Activated naive CD4-positive, alpha-beta T cell (primary cell): ENCODE measurements at places on chromosomes 3 and 15.

- DNase-seq, result no peak
Observed at GRCh38 chr3:145145461-145145860, 1015.5 kb downstream of the PLOD2 start.

- no peak for DNase-seq
Observed at GRCh38 chr3:58743296-58743695, 76.7 kb upstream of the FAM3D start.

- no peak for DNase-seq
Observed at GRCh38 chr15:41487381-41487780, 6.3 kb upstream of the ITPKA start.

DNA sequence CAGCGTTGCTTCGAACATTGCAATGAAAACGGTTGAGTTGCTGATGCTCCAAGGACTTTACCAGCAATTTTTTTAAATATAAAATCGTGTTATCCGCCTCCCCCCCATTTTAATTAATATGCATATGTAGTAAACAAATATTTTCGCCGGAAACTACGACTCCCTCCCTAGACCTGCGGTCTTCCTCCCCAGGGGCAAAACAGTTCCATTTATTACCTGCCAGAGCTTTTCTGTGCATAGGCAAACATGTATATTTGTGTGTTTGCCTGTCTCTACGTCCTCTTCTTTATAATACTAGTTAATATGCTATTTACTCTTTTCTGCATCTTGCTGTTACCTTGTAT, 593 bp upstream of the RSL24D1 start:
- no peak for DNase-seq

DNA sequence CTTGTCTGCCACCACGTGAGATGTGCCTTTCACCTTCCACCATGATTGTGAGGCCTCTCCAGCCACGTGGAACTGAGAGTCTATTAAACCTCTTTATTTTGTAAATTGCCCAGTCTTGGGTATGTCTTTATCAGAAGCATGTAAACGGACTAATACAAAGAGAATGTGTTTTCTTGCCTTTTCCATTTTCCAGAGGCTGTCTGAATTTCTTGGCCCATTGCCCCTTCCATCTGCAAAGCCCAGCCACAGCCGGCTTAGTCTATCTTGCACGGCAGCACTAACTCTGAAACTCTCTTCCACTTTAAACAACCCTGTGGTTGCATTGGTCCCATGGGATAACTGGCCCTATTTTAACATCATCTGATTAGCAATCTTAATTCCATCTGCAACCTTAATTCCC, 215.3 kb downstream of the LRTM1 start:
- DNase-seq, result no peak

GRCh38 chr15:66135664-66136063, 117.9 kb downstream of the MEGF11 start:
- DNase-seq, result no peak

- no peak for DNase-seq
Observed at GRCh38 chr15:60243769-60244168, 154.0 kb downstream of the ANXA2 start.

DNA sequence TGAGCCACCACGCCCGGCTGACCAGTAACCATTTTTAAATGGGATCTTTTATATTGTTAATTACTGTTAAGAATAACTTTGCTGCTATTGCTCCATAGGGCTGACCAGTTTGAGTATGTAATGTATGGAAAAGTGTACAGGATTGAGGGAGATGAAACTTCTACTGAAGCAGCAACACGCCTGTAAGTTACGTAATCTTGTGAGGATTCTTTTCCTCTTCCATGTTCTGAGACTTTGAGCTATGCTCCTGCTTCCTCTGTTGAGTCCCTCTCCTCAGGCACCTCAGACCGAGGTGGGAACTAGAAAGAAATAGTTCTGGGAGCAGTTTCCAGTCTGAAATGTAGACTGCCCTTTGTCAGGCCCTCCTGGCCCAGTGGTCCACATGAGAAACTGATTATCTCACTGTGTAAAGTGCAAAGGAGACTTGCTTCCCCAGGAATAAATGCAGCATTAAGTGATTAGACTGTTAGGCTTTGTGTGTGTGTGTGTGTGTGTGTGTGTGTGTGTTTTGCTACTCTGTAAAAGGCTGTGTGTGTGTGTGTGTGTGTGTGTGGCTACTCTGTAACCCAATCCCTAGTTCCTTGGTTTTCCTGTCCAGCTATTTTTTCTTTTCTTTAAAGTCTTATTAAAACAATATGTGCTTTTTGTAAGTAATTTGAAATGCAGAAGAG, 5.2 kb downstream of the POLR2H start:
- DNase-seq, result no peak

- no peak for DNase-seq
Observed at GRCh38 chr3:123658852-123659206, 74.0 kb upstream of the HACD2 start.

DNA sequence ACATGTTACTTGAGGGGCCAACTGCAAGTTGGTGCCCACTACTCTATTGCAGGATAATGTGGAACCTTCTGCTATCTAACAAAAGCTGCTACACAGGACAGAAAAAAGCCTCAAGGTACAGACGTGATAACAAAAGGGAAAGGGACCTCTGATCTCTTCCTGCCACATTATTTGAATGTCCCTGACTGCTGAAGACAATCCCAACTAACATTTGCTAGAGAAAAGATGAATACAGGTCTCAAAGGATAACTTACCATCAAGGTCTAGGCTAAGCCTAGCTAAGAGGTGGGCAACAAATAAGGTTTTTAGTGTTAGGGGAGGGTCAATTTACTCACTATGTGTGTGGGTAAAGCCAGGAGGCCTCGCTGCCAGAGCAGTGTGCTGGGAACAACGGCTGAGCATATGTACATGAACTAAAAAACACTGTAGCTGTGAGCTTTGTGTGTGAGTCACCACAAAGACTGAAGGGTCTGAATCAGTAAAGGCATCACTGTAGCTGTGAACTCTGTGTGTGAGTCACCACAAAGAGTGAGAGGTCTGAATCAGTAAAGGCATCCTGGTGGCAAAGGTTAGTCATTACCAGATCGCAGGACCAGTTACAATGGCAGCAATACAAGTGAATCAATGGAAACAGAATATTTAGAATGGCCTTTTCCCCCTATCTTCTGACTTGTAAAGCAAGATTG, 111.7 kb downstream of the LMLN start:
- peak; percentile 14 for DNase-seq

- DNase-seq, result no peak
Observed at GRCh38 chr15:41987925-41988275, 15.5 kb upstream of the EHD4 start.

- DNase-seq, result no peak
Observed at GRCh38 chr3:32990116-32990515, 38.7 kb downstream of the CCR4 start.

- DNase-seq, result no peak
Observed at GRCh38 chr3:127238602-127239001, 45.7 kb downstream of the PRR23E start.

DNA sequence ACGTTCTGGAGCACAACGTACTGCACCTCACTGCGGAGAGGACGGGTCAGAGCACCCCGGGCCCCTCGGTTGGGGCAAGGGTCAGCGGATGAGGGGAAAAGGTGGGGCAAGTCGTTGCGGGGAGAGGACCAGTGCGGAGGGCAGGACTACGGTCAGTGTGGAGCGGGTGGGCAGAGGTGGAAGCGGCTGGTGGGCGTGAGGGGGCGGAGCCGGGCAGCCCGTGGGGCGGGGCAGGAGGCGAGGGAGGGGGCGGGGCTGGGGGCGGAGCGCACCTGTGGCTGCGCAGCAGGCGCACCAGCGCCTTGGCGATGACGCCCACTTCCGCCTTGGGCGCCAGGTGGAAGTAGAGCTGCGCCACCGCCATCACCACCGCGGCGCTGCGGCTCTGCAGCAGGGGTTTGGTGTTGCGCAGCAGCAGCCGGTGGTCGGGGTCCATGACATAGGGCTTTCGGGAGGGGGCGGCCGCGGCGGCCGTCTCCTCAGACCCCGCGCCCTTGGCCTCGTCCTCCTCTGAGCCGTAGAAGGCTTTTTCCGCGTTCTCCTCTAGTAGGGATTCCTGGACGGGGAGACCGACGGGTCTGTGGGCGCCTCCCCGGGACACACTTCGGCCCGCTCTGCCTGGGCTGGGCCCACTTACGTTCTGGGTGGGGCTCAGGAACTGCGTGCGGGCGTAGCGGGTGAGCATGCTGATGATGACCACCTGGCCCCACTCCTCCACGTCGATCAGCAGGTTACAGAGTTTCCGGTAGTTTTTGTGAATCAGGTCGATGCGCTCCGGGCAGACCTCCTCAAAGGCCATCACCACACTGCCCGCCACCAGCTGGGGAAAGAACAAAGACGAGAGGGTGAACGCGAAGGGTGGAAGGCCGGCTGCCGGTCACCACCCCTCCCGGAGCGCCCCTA, 29.2 kb downstream of the AP3B2 start:
- DNase-seq, result peak; percentile 38

GRCh38 chr3:159252772-159253384, 451.0 kb downstream of the MFSD1 start:
- DNase-seq, result no peak

- no peak for DNase-seq
Observed at GRCh38 chr3:19559724-19560442, 374.1 kb downstream of the EFHB start.

GRCh38 chr3:101941318-101942040, 92.2 kb downstream of the NFKBIZ start:
- DNase-seq, result no peak

- DNase-seq, result no peak
Observed at GRCh38 chr3:17489139-17489538, 253.3 kb downstream of the TBC1D5 start.

DNA sequence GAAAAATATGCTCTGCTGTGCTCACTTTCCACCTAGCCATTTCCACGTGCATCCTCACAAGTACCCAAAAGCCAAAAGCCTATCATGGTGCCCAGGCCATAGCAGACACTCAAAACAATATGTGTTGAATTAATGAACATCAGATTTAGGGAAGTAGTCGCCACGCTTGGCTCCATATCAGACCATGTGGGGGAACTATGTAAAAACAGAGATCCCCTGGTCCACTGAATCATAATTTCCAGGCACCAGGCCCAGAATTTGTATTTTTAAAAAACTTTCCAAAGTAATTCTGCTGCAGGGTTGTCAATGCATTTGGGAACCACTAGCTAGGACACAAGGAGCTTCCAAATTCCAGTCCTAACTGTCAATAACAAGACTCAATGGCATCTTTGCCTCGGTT, 77.3 kb downstream of the CNTN3 start:
- no peak for DNase-seq

- no peak for DNase-seq
Observed at GRCh38 chr15:87215100-87215499, 1041.4 kb downstream of the NTRK3 start.

GRCh38 chr3:195512798-195513345, 30.3 kb downstream of the PPP1R2 start:
- no peak for DNase-seq

GRCh38 chr15:93881310-93881709, 350.1 kb upstream of the MCTP2 start:
- no peak for DNase-seq

GRCh38 chr15:29183071-29183831, 86.4 kb downstream of the NSMCE3 start:
- DNase-seq, result no peak

DNA sequence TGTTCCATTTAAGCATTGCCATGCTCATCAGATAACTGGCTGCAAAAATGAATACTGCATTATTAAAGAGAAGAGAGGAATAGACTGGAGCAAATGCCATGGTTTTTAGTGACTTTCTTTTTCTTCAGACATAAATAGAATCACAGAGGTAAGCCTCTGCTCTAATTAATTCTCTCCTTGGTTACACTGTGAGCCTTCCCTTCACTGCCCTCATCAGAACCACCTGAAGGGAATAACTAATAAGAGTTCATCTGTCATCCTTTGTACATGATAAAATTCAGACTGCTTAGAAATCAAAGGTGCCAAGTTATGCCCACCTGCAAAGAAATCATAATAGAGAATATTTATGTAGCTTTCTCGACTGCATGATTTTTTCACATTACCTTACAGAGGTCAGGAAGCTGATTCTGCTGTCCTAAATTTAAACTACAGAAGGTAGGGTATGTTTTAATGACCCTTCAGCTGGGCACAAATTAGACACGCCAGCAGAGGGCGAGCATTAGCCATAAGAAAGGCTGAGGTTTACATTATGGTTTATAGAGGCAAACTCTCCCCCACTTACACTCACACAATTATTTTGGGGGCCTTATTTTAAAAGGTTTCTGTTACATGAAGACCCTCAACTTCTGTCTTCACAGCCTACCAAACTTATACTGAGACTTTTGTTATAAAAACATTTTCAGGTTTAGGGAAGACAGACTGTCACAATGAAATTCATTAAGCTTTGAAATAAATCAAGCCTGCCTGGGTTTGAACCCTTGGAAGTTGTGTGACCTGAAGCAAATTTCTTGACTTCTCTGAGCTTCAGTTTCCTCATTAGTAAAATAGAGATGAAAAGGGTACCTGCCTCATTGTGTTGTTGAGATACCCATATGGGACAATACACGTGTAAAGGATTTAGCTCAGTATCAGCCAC, 15.3 kb upstream of the UNC13C start:
- no peak for DNase-seq

- no peak for DNase-seq
Observed at GRCh38 chr3:109478614-109479013, 141.3 kb upstream of the DPPA4 start.

DNA sequence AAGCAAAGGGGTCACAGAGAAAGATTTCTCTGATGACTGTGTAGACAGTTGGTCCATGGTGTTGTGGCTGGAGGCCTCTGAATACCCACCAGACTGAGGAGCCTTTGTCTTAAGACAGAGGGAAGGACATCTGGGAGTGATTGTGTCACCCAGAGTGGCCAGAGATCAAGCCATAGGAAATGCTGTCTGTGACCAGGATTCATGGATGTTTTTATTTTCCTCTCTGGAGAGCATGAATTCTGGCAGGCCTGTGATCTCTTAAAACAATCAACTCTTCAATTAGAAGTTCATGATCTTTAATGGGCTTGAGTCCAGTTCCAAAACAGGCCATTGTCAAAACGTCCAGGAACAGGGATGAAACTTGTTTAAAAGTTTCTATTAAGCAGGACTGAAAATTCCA, 198.9 kb upstream of the CTDSPL start:
- no peak for DNase-seq

- no peak for DNase-seq
Observed at GRCh38 chr3:52121464-52121805, 32.8 kb downstream of the POC1A start.

GRCh38 chr3:189041482-189042090, 130.2 kb upstream of the TPRG1 start:
- no peak for DNase-seq

- no peak for DNase-seq
Observed at GRCh38 chr3:155676252-155676981, 68.5 kb downstream of the PLCH1 start.

DNA sequence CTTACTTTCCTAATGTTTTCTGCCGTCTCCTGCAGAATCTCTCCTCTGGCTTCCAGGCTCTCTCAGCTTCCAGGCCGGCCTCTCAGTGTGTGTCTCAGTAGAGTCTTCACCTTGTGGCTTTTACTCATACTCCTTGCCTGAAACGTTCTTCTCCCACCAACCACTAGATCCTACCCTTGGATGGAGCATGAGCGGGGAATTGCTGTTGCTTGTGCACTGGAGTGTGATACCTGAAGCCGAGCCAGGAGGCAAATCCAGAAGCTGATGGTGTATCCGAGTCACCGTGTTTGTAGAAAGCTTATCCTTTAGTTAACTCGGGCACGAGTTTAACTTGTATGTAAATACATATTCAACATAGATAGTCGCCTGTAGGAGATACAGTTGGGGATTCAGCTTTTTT, 285.0 kb upstream of the C2CD4B start:
- DNase-seq, result no peak
